ENCODE measurements at places on chromosomes 11 and 22.
A peak's percentile ranks its signal among the peaks of the same experiment; 100 is the strongest.

- DNase-seq = peak; percentile 20
These were observed 268.6 kb downstream of the TBC1D22A start for GRCh38 chr22:47030881-47031627.

DNA sequence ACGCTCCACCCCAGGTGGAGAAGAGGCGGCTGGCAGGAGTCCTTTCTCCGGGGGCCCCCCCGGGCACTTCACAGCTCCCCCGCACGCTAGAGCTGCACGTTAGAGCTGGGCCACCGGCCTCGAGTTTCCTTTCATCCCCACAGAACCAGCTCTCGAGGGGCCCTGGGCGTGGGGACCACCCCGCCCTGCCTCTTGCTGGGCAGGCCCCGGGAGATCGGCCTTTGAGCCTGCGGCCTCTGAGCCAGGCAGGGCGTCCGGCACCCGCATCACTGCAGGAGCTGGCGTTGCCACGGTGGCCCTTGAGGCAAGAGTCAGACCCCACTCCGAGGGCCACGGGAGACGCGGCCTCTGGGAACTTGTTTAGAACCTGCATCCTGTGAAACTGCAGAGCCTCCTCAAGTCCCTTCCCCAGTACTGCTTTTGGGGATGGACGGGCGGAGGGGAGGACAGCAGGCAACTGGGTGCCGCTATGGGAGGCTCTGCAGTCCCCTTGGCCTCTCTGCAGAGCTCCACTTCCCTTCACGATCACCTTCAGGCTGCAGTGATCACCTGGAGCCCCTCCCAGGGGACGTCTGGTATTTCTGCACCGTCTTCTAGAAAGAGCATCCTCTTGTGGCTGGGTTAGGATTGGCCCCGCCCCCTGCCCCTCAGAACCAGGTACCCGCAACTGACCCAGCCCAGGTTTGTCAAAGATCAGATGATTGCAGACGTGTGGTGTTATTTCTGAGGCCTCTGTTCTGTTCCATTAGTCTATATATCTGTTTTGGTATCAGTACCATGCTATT lies 13.9 kb upstream of the GAL start:
- no peak for DNase-seq

GRCh38 chr11:121336279-121336937 lies 43.8 kb downstream of the SC5D start:
- no peak for DNase-seq

- no peak for DNase-seq
These were observed 19.6 kb downstream of the DEPDC5 start for GRCh38 chr22:31773416-31773815.

DNA sequence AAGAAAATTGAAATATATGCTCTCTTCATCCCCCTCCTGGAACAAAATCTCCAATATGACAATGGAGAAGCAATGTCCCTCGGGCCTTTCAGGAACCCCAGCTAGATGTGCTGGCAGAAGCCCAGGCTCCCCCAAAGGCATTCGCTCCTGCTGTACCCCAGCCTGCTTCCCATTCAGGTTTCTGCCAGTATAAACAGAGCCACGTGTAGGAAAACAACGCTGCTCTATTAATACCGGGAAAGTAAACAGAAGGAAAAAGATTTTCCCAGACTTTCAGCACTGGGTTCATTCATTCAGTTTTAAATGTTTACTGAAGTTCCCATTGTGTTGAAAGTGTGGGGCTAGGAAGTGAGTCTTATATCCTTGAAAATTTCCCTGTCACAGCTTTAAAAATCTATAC lies 147.1 kb downstream of the CADM1 start:
- DNase-seq = no peak

DNA sequence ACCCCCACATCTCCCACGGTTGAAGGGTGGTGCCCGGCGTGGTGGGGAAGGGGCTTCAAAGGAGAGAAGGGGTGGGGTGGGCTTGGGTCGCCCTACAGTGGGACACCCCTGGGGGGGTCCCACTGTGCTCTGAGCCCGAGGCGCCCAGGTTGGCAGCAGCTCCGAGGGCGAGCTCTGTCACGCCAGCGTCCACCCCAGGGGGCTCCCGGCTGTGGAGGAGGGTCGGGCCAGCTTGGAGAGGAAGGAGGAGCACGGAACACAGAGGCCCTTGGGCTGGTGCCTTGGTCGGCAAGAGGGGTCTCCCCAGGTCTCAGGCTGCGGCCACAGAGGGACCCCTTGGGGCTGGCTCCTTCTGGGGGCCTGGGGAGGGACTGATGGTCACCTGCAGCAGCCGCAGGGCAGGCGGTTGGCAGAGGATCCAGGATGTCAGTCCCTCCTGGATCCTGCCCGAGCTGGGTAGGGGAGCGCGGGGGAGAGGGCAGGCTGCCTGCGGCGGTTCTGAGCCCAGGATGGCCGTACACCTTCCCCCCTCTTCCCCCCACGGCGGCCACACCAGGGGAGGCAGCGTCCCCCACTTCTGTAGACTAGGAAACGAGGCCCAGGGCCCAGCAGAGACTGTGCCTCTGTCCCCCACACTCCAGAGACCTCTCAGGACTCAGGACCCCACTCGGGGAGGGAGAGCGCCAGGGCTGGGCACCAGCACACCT lies 788 bp downstream of the MUC6 start:
- DNase-seq = no peak

- DNase-seq = no peak
These were observed 871 bp downstream of the SLC35E4 start for GRCh38 chr22:30636226-30637077.

DNA sequence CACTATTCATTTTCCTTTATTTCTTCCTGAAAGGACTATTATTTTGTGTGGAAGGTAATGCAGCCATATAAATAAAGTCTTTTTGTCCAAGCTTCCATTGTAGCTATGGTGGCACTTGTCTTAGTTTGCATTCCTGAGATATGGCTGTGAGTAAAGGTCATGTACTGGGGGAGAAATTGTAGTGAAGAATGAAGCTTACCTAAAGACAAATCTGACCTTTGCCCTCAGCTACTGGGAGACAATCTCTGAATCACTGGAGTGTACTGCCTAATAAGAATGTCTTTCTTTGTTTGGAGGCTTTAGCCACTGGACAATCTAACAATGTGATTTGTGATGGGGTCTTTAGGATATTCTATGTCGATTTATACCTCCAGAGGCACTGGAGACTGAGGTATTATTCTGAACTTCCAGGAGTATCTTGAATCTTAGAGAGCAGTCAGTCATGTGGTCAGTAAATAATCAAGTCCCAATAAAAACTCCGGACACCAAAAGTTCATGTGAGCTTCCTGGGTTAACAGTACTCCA lies 39.7 kb upstream of the OR5AK2 start:
- no peak for DNase-seq

GRCh38 chr11:42976636-42977217 lies 335.1 kb upstream of the API5 start:
- DNase-seq = no peak

GRCh38 chr11:23284631-23285030 lies 424.4 kb upstream of the CCDC179 start:
- DNase-seq = peak; percentile 7

- no peak for DNase-seq
These were observed 11.8 kb downstream of the MICAL3 start for GRCh38 chr22:18012531-18012930.

- DNase-seq = peak; percentile 46
These were observed 73.7 kb upstream of the KIRREL3 start for GRCh38 chr11:127074151-127074761.

- no peak for DNase-seq
These were observed 31.4 kb upstream of the AQP11 start for GRCh38 chr11:77558380-77558779.

DNA sequence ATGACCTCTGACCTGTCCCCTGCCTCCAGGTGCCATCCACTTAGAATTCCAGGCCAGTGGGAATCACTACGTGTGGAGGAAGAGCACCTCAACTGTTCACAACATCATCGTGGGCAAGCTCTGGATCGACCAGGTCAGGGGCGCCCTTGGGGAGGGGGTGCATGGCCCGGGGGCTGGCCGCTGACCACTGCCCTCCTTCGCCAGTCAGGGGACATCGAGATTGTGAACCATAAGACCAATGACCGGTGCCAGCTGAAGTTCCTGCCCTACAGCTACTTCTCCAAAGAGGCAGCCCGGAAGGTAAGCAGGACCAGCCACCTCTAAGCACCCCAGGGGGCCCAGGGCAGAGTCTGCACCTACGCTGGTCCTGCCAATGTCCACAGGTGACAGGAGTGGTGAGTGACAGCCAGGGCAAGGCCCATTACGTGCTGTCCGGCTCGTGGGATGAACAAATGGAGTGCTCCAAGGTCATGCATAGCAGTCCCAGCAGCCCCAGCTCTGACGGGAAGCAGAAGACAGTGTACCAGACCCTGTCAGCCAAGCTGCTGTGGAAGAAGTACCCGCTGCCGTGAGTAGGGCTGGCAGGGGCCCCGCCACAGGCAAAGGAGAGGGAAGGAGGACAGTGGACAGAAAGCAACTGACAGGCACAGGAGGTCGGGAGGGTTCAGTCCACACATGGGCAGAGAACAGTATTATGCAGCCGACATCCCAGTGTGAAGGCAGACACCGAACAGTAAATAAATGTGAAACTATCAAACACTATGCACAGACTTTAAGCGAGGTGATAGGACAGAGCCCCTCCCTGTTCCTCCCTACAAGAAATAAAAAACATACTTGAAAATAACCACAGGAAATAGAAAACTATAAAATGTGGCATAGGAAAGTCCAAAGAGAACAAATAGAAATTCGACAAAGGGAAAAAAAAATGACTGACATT lies 74.9 kb downstream of the MORC2 start:
- no peak for DNase-seq

- DNase-seq = no peak
These were observed 17.1 kb upstream of the TPH1 start for GRCh38 chr11:18063125-18063524.

DNA sequence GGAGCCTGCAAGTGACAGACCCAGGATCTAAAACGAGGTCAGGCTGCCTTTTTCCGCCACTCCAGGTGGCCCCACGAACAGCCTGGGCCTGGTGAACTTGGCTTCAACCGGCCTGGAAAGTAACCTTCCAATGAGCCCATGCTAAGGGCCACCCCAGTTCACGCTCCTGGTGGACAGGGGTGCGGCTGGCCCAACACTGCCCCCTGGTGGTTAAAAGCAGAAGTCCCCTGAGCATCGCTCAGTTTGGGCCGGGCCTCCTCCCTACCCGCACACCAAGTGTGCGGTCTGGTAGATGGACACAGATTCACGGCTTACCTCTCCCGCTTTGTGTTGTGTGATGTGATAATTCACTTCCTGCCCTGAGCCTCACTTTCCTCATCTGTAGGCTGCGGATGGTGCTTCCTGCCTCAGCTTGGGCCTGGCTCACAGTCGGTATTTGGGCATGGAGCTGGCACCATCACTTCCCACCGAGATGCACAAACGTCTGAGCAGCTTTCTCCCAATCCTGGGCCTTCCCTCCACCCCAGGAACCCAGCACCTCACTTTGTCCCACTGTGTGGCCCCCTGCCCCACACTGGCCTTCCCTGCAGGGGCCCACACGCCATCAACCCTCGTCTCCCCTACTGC lies 13.7 kb upstream of the SEC14L3 start:
- DNase-seq = no peak

DNA sequence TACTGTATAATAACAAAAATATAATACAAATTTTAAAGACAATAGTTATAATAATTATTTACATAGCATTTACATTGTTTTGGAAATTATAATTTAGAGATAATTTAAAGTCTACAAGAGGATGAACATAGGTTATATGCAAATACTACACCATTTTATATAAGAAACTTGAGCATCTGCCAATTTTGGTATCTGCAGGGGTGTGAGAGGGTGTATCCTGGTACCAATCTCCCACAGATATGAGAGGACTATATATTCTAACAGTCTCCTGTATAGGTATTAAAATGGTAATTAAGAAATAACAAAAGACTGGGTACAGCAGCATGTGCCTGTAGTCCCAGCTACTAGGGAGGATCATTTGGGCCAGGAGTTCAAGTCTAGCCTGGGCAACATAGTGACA lies 134.4 kb downstream of the APOL5 start:
- DNase-seq = no peak

- DNase-seq = no peak
These were observed 223.5 kb upstream of the NTM start for GRCh38 chr11:131146827-131147490.

- no peak for DNase-seq
These were observed 270.8 kb downstream of the DYNC2H1 start for GRCh38 chr11:103380031-103380430.

GRCh38 chr11:60890696-60891095 lies 15.7 kb downstream of the PRPF19 start:
- DNase-seq = no peak

- no peak for DNase-seq
These were observed 16.1 kb downstream of the MGAT3 start for GRCh38 chr22:39472570-39473556.

GRCh38 chr11:65181569-65182257 lies at the start of gene CAPN1:
TSS of gene CAPN1 (plus strand) at chr11:65181928. CDS start at chr11:65182702, 774 bp downstream.
- DNase-seq = peak; percentile 50

DNA sequence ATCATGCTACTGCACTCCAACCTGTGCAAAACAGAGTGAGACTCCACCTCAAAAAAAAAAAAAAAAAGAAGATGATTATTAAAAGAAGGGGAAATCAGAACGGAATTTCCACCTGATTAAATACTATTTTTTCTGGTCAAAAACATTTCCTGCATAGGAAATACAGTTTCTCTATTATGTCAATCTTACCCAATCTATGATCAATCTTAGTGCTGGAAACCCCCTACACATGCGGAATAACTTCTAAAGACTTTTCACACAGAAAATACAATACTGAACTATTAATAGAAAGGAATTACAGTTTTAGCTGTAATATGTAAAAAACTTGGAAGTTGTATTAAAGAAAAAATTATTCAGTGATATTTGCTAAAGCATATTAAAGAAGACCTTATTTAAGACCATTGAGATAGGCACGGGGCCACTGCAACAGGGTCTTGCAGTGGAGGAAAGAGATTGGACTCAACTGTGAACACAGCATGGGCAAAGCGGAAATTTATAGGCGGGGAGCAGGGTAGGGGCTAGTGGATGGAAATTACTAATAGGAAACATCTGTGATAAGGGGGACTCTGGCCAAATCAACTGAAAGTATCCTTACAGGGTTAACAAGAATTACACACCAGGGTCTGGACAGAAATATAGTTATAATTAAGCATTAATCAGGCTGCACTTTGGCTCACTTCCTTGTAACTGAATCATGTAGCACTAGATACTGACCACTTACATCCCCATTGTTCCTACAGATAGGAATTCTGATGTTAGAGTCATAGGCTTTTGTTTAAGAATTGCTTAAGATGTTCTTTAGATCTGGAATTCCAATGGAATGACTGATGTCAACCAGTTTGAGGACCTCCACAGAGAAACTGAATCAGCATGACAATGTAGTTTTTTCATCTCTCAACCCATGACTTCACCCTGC lies 411.5 kb upstream of the DDI1 start:
- DNase-seq = peak; percentile 63

GRCh38 chr11:16776711-16777612 lies 38.5 kb downstream of the C11orf58 start:
- no peak for DNase-seq

DNA sequence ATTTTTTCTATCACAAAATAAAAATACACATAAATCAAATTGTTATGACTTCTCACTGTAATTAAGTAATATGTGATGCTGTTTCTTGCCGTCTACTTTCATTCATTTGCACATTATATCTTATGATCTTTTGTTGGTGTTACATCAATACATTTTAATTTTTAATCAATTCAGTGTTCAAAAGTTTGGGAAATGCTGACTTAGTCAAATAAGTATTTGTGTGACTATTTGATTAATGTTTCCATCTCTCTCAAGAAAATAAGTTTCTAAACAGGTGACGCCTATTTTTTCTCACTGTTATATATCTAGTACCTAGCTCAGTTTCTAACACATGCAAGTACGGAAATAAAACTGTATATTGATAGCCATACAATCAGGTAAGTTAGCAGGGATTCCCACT lies 329.5 kb upstream of the KIRREL3 start:
- no peak for DNase-seq

Data from HFF-Myc (cell line).